ENCODE measurements at places on chromosomes 7 and 10.

DNA sequence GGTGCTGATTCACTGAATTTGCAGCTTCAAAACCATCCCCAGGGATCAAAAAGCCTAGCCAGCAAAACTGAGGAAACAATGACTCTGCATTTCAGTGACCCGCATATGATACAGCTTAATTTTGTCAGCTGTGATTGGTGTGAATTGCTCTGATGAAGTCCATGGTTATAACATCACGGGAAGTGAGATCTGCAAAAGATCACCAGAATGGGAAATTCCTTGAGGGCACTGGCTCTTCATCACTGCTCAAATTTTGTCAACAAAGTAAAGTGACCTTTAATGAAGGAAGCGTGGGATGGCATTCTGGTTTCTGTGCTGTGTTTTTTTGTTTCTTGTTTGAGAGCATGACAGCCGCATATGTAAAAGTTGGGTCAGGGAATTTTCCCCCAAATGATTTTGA, 745.9 kb downstream of the GATA3 start:
- DNase-seq, result no peak

- DNase-seq, result peak; percentile 6
Observed at GRCh38 chr10:22823109-22823508, 104.7 kb upstream of the ARMC3 start.

GRCh38 chr7:2613931-2614600, 17.7 kb upstream of the TTYH3 start:
- DNase-seq, result no peak

GRCh38 chr10:16527452-16527851, 5.8 kb upstream of the C1QL3 start:
- DNase-seq, result no peak

- DNase-seq, result no peak
Observed at GRCh38 chr10:75226656-75227055, 9.1 kb downstream of the COMTD1 start.

- no peak for DNase-seq
Observed at GRCh38 chr7:74173074-74173473, 1.1 kb upstream of the EIF4H start.
